ENCODE measurements at places on chromosomes 16 and 17.
A peak's percentile ranks its signal among the peaks of the same experiment; 100 is the strongest.

GRCh38 chr17:79855331-79856124 lies 16.3 kb upstream of the CBX4 start:
- DNase-seq = no peak

- no peak for DNase-seq
Observed at GRCh38 chr16:57061084-57061905, 31.1 kb upstream of the CPNE2 start.

DNA sequence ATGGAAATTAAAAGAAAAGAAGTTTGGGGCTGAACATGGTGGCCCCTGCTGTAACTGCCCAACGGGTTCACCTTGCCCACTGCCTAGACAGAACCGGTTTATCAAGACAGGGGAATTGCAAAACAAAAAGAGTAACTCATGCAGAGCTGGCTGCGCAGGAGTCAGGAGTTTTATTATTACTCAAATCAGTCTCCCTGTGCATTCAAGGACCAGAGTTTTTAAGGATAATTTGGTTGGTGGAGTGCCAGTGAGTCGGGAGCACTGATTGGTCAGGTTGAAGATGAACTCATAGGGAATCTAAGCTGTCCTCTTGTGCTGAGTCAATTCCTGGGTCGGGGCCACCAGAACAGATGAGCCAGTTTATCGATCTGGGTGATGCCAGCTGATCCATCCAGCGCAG lies 4.4 kb upstream of the SCPEP1 start:
- DNase-seq = no peak

- no peak for DNase-seq
Observed at GRCh38 chr17:56925088-56925487, 11.2 kb upstream of the TRIM25 start.

- no peak for DNase-seq
Observed at GRCh38 chr16:12110361-12111107, 134.0 kb downstream of the SNX29 start.

DNA sequence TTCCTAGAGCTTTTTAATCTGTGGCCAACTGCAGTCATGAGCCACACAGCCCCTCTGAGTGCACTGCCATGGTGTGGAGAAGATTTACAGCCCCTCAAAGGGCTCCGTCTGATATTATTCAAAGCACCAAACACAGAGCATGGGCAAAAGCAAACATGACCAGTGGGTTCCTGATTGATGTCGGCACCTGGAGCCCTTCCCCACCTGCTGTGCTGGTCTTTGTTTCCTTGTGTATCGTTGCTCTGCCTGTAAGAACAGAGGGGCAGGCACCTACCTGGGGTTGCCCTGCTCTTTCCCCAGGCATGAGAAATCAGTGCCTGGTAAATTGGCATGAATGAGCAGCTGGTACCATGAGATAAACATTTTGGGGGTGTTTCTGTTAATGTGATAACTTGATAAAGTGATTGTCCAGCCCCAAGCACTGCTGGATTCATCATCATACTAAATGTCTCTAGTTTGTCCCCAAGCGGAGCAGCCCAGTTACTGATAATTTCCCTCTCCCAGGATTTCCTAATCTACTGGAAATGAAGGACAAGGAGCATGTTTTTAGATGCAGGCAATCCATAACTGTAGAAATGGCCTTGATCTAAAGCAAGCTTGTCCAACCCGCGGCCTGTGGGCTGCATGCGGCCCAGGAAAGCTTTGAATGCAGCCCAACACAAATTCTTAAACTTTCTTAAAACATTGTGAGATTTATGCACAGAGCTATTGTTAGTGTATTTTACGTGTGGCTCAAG lies 5.0 kb upstream of the SPIRE2 start:
- peak; percentile 95 for DNase-seq

DNA sequence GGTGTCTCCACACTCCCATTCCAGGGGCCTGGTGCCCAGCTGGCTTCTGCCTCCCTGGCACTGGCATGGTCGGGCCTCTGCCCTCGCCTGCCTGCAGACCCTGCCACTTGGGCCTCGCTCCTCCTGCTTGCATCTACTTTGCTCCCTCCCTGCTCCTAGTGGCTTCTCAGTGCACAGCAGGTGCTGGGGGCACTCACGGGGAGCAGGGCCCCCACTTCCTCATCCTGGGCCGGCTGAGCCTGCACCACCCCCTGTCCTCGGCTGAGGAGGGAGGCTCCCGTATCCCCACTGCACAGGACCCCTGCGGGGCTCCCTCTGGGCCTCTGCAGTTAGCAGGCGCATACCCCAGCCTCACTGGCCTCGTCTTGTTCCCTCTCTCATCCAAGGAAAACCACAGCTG lies 35.2 kb downstream of the CIBAR2 start:
- DNase-seq = no peak

DNA sequence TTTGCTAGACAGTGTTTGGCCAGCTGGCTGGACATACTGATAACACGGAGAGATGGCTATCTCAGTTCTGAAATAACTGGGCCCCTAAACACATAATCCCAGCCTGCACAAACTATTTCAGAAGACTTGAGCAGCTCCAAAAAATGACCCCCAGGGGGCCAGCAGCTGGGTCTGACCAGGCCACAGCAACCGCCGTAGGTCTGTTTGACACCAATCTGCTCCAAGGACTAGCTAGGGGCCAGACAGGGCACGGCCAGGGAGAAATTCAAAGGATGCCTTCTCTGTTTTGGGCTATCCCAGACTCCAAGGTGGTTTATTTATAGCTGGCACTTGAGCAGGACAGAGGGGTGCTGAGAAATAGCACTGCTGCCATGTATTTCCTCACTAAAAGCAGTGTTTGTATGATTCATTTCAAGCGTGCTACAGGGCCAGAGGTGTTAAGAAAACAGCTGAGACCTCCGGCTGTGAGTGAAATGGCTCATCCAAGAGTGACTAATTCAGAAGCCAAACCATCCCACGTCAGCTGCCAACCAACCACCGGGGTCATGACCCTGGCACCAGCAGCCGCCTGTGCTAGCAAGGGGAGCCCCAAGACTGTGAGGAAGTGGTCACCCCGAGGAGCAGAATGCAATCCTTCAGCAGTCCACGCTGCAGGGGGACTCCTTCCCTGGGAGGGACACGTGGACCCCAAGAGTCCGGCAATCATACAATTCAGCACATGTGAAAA lies 5.7 kb downstream of the GGA2 start:
- DNase-seq = peak; percentile 28

GRCh38 chr16:55282441-55282840 lies 41.6 kb upstream of the IRX6 start:
- DNase-seq = no peak

DNA sequence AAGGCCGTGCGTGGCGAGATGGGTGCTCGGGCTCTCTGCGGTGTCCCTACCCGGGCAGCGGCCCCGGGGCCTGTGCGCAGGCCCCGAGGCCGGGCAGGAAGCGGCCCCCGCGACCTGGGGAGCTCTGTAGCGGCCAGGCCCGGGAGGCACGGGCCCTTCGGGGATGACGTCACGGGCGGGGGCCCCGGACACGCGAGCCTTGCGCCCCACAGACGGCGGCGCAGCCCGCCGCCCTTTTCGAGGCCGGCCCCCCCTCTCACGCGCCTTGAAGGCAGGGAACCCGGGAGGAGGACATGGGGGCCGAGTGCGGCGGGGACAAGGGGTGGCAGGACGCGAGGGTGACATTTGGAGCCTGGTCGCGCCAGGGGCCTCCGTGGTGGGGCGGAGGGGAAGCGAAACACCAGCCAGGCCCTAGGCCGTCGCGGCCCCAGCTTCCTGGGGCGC lies 1.1 kb downstream of the RAI1 start:
- DNase-seq = no peak

- DNase-seq = no peak
Observed at GRCh38 chr17:61647047-61647446, 56.0 kb upstream of the NACA2 start.

DNA sequence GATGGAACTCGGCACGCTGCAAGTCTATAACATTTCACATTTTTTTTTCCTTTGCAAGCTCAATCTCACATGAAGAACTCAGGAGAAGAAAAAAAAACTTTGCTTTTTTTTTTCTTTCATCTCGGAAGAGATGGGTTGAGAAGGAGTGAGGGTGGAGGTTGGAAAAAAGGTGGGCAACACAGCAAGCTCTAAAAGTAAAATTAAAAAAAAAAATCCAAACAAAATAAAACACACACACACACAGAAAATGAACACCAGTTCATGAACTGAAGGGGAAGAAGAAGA lies 2.5 kb downstream of the MAF start:
- no peak for DNase-seq

- DNase-seq = no peak
Observed at GRCh38 chr17:34173241-34173640, 81.8 kb upstream of the CCL2 start.

GRCh38 chr16:50573947-50574744 lies 25.9 kb downstream of the NKD1 start:
- DNase-seq = no peak

DNA sequence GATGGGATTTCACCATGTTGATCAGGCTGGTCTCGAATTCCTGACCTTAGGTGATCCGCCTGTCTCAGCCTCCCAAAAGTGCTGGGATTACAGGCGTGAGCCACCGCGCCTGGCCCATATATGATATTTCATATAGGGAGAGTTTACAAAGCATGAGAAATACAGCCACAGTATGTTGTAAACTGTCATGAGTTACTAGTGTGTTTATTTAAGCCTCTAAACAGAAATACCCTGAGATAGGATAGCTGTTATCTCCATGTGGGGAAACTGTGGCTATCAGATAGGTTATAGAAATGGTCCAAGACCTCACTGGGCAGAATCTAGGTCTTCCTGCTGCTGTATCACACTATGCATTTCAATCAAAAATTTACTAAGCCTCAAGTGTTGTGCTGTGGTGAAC lies 2.1 kb upstream of the CDK5RAP3 start:
- no peak for DNase-seq

GRCh38 chr17:6654841-6655731 lies 3.5 kb downstream of the C17orf100 start:
- DNase-seq = peak; percentile 55

- no peak for DNase-seq
Observed at GRCh38 chr17:50632637-50633036, 2.0 kb upstream of the ABCC3 start.

GRCh38 chr17:75036643-75037268 lies 10.0 kb downstream of the ATP5PD start:
- no peak for DNase-seq

GRCh38 chr16:23498863-23499262 lies 11.4 kb downstream of the GGA2 start:
- no peak for DNase-seq

- no peak for DNase-seq
Observed at GRCh38 chr17:78263063-78263735, 31.8 kb downstream of the TMEM235 start.

GRCh38 chr17:29593591-29594518 lies 923 bp downstream of the ANKRD13B start:
- peak; percentile 15 for DNase-seq

- DNase-seq = no peak
Observed at GRCh38 chr16:1366712-1367299, 15.1 kb downstream of the GNPTG start.

GRCh38 chr16:60755907-60756306 lies 1280.3 kb downstream of the CDH8 start:
- DNase-seq = no peak

- DNase-seq = no peak
Observed at GRCh38 chr16:81879625-81880024, 100.5 kb downstream of the PLCG2 start.

GRCh38 chr17:38703742-38704605 lies 1.1 kb upstream of the MLLT6 start:
- peak; percentile 94 for DNase-seq

DNA sequence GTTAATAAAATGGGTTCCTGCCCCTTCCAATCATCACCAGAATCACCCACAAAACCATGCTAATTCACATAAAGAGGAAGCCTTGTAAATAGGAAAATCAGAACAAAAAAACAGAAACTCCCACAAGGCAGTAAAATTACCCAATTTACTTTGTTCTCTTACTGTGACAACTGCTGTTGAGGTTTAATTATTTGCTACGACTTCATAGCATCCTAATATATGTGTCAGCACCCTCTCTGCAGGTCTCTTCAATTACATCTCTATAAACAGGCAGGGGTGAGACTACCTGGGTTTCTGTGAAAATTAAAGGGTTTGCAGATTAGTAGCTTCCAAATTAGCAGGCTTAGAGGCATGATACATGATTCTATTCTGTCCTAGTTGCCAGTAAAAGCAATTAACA lies 2.7 kb downstream of the WDR59 start:
- DNase-seq = no peak

DNA sequence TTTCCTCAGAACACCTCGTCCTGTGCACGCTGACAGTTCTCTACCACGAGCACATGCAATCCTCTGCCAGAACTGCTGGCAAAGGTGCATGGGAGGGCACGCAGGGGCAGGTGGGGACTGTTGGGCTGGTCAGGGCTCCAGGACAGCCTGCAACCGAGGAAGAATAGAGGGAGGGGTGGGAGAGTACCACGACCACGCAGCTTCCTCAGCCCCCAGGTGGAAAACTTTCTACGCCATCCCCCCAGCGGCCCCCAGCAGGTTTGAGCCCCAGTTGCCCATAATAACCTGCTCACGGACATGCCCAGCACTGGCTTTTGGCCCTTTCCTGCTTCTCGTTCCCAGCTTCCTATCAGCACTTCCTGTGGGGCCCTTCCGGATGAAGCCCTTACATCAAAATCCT lies 199.3 kb downstream of the C16orf95 start:
- DNase-seq = no peak

GRCh38 chr17:33277436-33278100 lies 15.5 kb downstream of the ASIC2 start:
- no peak for DNase-seq

DNA sequence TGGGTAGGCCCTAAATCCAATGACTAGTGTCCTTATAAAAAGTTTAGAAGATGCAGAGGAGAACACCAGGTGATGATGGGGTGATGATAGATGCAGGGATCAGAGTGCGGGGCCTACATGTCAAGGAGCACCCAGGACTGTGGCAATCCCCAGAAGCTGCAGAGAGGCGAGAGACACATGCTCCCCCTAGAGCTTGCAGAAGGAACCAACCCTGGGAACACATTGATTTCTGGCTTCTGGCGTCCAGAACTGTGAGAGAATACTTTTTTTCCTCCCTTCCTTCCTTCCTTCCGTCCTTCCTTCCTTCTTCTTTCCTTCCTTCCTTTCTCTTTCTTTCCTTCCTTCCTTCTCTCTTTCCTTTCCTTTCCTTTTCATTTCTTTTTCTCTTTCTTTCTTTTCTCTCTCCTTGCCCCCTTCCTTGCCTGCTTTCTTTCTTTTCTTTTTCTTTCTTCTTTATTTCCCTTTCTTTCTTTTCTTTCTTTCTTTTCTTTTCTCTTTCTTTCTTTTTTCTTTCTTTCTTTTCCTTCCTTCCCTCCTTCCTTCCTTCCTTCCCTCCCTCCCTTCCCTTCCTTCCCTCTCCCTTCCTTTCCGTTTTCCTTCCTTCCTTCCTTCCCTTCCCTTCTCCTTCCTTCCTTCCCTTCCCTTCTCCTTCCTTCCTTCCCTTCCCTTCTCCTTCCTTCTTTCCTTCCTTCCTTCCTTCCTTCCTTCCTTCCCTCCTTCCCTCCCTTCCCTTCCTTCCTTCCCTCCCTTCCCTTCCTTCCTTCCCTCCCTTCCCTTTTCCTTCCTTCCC lies 134.3 kb downstream of the HAPSTR1 start:
- no peak for DNase-seq

GRCh38 chr16:10256784-10257641 lies 74.8 kb upstream of the GRIN2A start:
- DNase-seq = no peak

- DNase-seq = no peak
Observed at GRCh38 chr17:42784409-42784808, 4.0 kb downstream of the WNK4 start.

- DNase-seq = peak; percentile 94
Observed at GRCh38 chr16:22190081-22190775, 15.8 kb upstream of the EEF2K start.
